Left hindlimb (tissue), 1 donor: ENCODE measurements at places on chromosomes 11 and 22.
A peak's percentile ranks its signal among the peaks of the same experiment; 100 is the strongest.

GRCh38 chr11:92397221-92397755, 172.7 kb downstream of the FAT3 start:
- DNase-seq = no peak

DNA sequence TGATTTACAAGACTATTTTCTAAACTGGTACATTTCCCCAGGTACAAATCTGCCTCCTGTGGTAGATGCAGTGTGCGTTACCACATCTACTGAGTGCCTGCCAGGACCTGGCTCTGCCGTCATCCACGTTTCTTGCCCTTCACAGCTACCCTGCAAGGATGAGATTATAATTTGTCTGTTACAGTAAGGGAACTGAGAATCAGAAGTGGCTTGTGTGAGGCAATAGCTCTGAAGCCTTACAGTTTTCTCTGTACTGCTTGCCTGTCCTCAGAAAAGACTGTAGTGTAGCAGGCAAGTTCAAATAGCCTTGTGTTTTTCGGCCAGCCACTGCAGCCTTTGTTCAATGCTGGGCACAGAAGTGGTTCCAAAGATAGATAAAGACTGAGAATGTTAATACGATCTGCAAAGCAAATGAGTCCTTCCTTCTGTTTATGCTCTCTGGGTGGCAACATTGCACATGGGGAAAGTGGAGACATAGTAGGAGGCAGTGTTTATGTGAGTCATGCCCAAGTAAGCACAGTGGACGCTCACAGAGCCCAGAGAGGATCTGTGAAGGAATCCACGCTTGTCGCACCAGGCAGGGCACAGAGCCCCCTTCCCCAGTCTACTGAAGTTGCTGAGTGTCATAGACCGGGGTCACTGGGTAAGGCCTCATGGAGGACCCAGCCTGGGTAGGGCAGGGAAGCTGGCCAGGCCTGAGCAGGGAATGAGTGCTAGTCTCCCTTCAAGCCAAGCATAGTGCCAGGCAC, 49.1 kb downstream of the MICAL2 start:
- DNase-seq = no peak

DNA sequence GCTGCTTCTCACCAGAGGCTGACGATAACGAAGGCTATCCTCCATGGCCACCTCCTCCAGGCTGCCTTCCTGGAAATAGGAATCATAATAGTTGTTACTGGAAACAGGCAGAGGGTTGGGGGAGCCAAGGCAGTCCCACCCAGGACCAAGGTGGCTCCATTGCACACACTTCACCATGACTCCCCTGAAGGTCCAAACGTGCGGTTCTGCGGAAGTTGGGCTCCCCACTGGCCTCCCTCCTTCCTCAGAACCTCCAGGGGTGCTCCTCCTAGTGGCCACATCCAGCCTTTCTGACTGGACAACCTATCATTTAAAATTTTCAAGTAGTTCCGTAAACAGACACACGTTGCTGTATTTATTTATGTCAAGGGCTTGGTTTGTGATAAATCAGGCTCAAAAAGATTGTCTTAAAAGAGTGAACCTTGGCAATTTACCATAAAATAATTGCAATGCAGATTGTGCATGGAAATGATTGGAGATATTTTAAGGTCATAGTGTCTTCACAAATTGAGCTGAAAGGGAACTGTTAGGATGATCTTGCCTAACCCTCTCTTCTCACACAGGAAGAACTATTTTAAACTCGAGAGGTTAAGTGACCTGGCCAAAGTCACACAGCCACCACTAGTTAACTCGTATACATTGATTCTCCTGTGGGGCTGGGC, 1.4 kb upstream of the TCN2 start:
- DNase-seq = no peak

DNA sequence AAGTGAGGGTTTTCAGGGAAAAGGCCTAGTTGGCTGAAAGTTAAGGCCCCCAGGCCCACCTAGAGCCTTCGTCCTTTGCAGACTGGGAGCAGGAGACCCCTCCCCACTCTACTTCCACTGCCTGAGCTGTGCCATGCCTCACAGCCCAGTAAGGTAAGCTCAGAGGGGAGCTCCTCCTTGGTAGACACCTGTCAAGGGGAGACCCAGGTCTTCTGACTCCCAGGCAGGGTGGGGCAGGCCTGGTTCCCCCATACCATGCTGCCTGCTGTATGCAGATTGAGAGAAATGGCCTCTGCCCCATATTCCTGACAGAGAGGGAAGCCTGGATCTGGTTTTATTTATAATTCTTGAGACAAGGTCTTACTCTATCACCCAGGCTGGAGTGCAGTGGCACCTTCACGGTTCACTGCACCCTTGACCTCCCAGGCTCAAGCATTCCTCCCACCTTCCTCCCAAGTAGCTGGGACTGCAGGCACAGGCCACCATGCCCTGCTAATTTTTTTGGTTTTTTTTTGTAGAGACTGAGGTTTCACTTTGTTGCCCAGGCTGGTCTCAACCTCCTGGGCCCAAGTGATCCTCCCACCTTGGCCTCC, 697 bp downstream of the RAB36 start:
- no peak for DNase-seq

- DNase-seq = peak; percentile 42
Measured at GRCh38 chr11:2539371-2540222, 94.8 kb downstream of the KCNQ1 start.

- DNase-seq = no peak
Measured at GRCh38 chr11:73137262-73137943, 4.7 kb downstream of the FCHSD2 start.

DNA sequence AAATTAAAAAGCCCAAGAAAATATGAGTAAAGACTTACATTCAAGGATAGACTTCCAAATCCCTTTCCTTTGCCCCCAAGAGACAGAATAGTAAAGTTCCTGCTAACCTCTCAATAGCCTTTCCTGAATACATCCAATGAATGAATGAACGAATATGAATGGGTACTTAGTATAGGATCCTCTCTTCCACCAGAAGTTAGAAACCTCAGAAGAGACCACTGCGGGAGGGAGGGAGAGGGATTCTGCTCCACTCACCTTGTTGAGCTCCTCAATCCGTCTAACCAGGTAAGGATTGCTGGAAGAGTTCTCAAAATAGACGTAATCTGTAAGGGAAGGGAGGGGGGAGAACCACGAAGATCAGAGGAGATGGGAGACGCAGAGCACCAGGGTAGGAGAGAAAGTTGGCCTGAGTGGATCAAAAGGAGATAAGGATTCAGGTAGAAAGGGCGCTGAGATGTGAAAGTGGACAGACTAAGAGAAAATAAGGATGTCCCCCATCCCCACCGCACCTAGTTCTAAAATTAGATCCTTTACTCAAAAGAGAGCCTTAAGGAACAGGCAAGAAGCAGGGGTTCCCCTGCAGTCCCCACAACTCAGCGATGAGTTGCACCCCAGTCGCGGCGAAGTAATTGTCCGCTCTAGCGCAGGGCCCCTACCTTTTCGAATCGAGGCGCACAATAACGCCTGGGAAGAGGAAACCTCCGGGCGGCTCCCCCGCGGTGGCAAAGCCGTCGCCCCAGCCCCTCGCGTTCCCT, 1.1 kb downstream of the MTA2 start:
- DNase-seq = no peak

GRCh38 chr22:33861216-33861875, 58.9 kb downstream of the LARGE1 start:
- DNase-seq = no peak

DNA sequence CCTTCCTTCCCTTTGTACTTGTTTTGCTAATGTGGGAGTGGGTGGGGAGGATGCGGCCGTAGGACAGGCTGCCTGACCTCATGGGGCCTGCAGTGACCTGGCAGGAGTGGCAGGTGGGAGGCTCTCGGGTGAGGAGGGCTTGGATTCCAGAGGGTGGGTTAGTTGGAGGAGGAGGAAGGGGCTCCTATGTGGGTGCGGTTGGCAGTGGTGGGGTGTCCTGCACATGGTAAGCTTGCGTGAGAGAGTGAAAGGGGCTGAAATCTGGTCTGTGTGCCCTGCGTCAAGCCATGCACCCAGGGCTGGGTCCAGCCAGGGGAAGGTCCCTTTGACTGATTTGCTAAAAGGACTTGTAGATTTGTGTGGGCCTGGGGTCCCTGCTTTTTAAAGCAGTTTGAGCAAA, 90.7 kb upstream of the OR4B1 start:
- DNase-seq = no peak

- DNase-seq = no peak
Measured at GRCh38 chr11:66484806-66485380, 4.7 kb downstream of the DPP3 start.

- no peak for DNase-seq
Measured at GRCh38 chr22:26901198-26901816, 243.9 kb downstream of the MIAT start.

GRCh38 chr11:123373754-123374621, 56.1 kb upstream of the GRAMD1B start:
- no peak for DNase-seq

- no peak for DNase-seq
Measured at GRCh38 chr11:130549393-130549999, 101.1 kb downstream of the ADAMTS15 start.

DNA sequence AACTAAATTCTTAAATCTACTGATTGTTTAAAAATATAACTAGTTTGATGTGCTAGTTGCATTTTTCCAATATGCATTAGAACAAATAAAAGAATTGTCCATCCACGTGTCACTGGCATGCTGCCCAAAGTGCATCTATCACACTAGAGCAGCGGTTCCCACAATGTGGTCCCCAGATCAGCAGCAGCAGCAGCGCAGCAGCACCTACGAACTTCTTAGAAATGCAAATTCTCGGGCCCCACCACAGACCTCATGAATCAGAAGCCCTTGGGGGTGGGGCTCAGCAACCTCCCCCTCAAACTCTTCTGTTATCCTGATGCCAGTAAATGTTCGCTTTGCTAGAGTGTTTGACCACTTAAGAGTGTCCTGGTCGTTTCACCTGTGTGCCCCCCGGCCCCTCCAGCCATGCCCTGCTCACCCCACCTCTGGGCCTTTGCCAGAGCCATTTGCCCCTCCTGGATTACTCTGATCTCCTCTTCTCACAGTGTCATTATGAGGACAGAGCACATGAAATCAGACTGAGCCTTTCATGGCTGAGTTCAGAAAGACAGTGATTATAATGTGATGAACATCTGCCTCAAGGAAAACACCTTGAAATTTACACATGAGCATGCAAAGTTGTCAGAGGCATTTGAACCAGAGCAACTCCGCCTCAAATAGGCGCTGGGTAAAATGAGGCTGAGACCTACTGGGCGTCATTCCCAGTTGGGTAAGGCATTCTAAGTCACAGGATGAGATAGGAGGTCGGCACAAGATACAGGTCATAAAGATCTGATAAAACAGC, 12.6 kb upstream of the VSIG10L2 start:
- no peak for DNase-seq

DNA sequence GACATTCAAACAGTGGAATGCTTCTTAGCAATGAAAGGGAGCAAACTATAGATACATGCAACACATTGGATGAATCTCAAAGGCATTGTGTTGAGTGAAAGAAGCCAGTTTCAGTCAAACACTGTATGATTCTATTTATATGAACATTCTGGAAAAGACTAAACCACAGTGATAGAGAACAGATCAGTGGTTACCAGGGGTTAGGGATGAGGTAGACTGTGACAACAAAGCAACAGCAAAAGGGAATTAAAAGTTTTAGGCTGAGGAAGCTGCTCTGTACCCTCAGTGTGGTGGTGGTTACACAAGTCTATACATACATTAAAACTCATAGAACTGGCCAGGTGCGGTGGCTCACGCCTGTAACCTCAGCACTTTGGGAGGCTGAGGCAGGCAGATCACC, 23.0 kb downstream of the FDX1 start:
- no peak for DNase-seq

GRCh38 chr11:47928426-47928825, 51.9 kb upstream of the PTPRJ start:
- no peak for DNase-seq

DNA sequence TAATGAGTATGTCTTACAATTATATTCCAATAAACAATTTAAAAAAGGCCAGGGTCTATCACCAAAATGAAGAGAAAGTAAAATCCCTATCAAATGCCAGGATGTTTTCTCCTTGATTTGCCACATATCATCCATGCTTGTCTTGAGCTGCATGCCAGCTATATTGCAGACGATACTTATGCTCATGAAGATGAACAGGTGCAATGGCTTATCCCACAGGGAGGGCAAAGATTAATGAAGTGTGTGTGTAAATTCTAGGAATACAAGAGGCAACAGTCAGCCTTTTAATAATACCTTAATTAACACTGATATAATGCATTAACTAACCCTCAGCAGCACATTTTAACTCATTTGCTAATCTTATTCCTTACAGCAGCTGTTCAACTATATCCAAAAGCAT, 850.5 kb downstream of the KCNA4 start:
- DNase-seq = no peak

- DNase-seq = no peak
Measured at GRCh38 chr11:126391970-126392632, 36.6 kb downstream of the ST3GAL4 start.

DNA sequence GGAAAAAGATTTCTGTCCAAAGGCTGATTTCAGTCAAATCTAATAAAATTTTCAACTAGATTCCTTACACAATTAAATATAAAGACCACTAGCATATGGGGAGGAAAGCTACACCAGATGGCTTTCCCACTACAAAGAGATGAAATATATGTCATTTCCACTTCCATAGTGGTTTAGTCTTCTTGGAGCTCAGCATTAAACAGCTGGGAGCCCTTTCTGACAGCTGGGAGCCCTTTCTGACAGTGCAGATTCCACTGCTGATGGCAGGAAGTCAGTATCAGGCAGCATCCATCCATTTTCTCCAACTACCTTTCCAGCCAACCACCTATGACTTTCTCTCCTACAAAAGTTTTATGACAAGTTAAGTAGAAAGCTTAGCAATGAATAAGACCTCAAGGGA, 177.9 kb downstream of the RRAS2 start:
- no peak for DNase-seq

DNA sequence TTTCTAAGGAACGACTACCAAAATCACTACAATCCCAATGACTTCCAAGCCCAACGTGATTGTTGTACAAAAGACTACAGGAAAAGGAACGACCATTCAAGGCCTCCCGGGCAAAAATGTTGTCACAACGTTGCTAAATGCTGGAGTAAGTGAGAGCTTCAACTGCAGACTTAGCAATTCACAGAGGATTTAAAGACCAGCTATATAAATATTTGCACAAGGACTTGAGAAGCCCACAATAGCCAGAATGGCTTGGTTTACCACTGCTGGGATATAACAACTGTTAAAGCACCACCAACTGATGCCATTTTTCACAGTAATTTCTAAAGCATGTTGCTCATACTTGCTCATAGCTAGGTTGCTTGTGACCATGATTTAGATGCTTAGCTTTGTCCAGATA, 78.3 kb downstream of the EMSY start:
- DNase-seq = no peak

DNA sequence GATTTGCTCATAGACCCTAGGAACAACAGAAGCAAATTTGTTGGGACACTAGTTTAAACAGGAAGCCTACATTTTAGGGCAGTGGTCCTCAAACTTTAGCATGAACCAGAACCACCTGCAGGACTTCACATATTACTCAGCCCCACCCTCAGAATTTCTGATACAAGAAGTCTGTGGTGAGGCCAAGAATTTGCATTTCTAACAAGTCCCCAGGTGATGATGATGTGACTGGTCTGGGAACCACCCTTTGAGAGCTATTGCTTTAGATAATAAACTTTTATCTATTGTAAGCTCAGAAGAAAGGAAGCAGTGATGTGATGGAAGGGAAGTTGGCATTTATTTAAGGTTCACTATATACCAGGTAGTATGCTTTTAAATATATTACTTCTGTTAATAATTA, 194.0 kb downstream of the FAM181B start:
- no peak for DNase-seq

GRCh38 chr22:29912605-29913398, 29.8 kb downstream of the MTMR3 start:
- no peak for DNase-seq
